ENCODE measurements at places on chromosomes 2 and 18.

- no peak overlapping the region for H3K27ac ChIP-seq
- no peaks in the 10 kb centered on the region for H3K4me1 ChIP-seq
- no peaks in the 10 kb centered on the region for H3K36me3 ChIP-seq
Observed at GRCh38 chr2:12616456-12617156, 100.1 kb upstream of the TRIB2 start.

DNA sequence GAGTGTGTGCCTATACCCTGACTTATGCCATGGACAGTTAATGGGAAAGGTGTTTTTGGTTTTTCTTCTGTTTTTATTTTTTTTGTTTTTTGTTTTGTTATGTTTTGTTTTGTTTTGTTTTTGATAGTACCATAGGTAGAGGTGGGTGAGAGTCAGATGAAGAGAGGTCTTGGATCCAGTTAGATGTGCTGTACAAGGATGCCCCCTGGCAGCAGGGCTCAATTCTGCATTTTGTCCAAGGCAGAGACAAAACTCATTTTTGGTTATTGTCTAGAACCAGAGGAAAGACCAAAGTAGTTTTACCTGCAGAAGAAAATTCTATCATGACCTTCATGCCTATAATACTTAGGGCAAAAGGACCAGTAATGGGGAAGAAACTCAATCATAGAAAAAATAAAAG, 48.5 kb downstream of the SLC5A7 start:
- no peak overlapping the region for H3K27ac ChIP-seq
- H3K4me3 ChIP-seq = no peak overlapping the region
- no peaks in the 10 kb centered on the region for H3K27me3 ChIP-seq
- no peaks in the 10 kb centered on the region for H3K36me3 ChIP-seq

- H3K4me3 ChIP-seq = no peak overlapping the region
- no peaks in the 10 kb centered on the region for H3K4me1 ChIP-seq
- H3K36me3 ChIP-seq = no peaks in the 10 kb centered on the region
- H3K27ac ChIP-seq = no peak overlapping the region
- DNase-seq = no peak
Observed at GRCh38 chr2:8926356-8926755, 77.1 kb downstream of the MBOAT2 start.

DNA sequence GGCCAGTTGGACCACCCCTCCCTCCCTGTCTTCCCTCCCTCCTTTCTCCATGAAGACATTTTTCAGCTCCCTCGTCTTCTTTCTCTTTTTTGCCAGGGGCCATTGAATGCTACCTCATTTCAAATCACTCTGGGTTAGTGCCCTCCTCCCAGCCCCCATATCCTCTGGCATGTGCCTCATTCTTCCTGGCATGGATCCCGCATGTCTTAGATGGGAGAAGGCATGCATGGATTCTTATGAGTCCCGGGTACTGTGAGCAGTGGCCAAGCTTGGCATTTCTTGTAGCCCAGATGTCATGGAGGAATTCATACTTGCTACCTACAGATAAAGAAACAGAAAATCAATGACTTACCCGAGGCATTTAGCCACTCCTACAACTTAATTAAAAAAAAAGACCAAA, 9.0 kb upstream of the HAAO start:
- H3K27ac ChIP-seq = no peak overlapping the region
- no peaks in the 10 kb centered on the region for H3K27me3 ChIP-seq
- H3K4me3 ChIP-seq = no peak overlapping the region
- DNase-seq = no peak
- H3K4me1 ChIP-seq = peaks cover 6% of the 10 kb centered on the region

DNA sequence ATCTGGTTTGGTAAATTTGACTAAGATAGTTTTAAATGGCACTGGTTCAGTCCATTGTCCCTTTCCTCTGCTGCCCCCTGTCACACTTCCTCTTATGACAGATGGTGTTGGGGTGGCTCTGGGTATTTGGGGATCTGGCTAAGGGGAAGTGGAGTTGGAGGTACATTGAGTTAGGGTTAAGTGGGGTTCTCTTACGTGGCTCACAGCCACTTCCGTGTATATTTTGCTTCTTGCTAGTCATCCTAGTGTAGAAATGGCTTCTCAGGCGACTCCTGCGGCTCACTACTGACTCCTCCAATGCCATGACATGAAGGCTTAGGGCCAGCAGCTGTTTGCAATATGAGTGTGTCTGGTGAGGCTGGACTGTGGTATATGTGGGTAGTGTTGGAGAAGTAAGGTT, 187.0 kb downstream of the HAUS1 start:
- H3K36me3 ChIP-seq = no peaks in the 10 kb centered on the region
- no peak overlapping the region for H3K27ac ChIP-seq
- no peaks in the 10 kb centered on the region for H3K4me1 ChIP-seq
- no peaks in the 10 kb centered on the region for H3K27me3 ChIP-seq

DNA sequence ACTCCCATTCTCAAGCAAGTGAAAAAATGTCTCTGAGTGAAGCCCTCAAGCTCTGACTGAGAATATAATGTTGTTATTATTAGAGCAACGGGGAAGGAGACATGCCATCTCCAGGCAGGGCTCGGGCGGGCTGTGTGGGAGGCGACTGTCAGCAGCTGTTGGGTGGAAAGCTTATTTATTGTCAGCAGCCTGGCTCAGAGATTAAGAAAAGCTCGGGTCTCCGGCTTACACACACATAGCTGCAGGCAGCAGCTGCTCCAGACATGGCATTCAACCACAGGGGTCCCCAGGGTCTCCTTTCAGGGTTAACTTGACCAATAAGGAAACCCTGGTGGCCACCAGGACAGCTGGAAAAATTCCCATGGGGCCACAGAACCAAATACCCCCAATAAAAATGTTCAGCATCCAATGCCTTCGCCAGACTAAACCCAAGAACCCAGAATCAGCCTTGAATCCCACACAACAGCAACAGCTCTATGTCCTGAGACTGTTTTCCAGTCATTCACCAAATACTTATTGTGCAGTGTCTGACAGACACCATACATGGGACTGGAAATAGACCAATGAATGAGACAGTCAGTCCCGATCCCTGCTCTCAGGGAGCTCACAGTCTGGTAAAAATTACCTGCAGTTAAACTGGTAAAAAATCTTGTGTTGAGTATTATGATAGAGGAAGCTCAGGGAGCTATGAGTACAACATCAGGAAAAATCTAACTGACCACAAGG, 70.5 kb upstream of the RTN4 start:
- peaks cover 15% of the 10 kb centered on the region for H3K4me1 ChIP-seq
- DNase-seq = no peak

DNA sequence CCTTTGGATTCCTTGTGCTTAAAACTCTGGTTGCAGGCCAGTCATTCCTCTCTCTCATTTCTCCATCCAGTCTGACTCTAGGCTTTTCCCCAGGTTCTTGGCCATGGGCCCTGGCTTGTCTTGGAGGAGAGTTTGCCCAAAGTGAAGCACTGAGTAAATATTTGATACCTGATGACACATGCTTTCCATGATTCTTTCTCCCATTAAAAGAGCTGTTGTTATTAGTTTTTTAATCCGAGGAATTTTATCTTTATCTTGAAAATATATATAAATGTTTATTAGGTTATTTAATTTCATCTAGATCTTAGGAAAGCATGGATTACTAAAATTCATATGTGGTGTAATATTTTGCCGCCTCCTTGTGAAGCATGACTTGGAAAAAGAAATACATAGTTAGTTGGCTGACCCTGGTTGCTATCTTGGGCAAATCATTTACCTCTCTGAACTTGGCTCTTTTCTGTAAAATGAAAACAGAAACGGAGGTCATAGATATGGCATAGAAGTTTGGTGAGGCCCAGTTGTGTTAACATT, 650.1 kb downstream of the SLC4A3 start:
- H3K27ac ChIP-seq = no peak overlapping the region
- no peaks in the 10 kb centered on the region for H3K27me3 ChIP-seq
- H3K4me3 ChIP-seq = no peak overlapping the region
- DNase-seq = no peak
- no peaks in the 10 kb centered on the region for H3K36me3 ChIP-seq

DNA sequence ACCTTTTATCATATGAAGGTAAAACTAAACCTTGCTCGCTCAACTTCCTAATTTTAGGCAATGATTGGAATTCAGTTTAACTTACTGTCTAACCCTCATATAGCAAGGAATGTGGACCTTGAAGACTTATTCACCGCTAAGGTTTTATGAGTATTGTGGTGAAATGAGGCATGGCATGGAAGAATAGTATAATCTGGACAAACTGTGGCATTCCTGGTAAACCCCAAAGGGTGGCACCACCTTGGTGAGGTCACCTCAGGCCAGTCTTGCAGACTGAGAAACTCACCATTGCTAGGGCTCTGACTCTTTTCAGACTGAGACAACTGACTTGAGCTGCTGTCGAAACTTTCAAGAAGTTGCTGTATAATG, 51.1 kb upstream of the EHBP1 start:
- H3K4me3 ChIP-seq = no peak overlapping the region
- no peak overlapping the region for H3K27ac ChIP-seq
- H3K27me3 ChIP-seq = no peaks in the 10 kb centered on the region
- H3K36me3 ChIP-seq = no peaks in the 10 kb centered on the region
- no peak for DNase-seq
- peaks cover 11% of the 10 kb centered on the region for H3K4me1 ChIP-seq

- no peaks in the 10 kb centered on the region for H3K4me1 ChIP-seq
- H3K27me3 ChIP-seq = no peaks in the 10 kb centered on the region
- no peak for DNase-seq
- no peak overlapping the region for H3K4me3 ChIP-seq
- H3K36me3 ChIP-seq = no peaks in the 10 kb centered on the region
- no peak overlapping the region for H3K27ac ChIP-seq
Observed at GRCh38 chr18:853471-853870, 41.4 kb upstream of the YES1 start.

DNA sequence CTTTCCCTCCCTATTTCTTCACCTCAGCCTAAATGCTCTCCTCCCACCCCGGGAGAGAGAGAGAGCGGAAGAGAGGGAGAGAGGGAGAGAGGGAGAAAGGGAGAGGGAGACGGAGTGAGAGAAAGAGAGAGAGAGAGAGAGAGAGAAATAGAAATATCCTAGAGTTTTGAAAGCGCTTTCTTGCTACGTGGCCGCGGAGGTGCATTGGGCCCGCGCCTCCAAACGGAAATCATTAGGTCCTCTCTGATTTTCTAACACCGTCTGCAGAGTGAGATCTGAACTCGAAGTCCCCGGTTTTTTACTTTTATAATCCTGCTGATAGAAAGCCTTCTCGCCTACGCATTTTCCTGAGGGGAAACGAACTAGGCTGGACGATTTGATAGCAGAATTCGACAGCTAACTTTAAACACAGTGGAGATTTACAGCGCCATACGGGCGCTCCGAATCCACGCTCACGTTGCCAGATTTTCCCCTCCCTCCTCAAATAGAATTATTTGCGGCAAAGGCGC, 903 bp upstream of the EVX2 start:
- no peaks in the 10 kb centered on the region for H3K4me1 ChIP-seq
- H3K4me3 ChIP-seq = no peak overlapping the region
- DNase-seq = no peak
- no peak overlapping the region for H3K27ac ChIP-seq

DNA sequence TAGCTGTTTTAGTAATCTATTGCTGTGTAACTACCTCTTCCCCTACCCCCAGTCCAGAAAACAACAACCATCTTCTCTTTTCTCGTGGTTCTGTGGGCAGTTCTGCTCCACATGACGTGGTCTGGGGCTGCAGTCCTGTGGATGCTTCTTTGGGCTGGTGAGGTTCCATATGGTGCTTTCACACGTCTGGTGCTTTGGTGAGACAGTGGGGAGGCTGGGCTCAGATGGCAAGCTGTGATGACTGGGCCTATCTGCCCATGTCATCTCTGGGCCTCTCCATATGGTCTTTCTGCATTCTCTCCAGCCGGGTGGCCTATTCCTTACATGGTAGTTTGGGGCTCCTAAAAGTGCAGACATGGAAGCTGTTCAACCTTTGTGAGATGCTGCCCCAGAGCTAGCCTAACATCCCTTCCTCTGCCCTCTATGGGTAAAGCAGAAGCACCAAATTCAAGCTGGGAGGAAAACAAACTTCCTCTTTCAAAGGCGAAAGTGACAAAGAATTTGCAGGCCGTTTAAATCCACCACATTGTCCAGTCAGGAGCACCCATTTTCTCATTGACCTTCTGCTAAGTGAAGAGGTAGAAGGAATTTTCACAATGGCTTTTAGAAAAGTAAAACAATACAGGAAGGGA, 68.3 kb upstream of the IL1R1 start:
- no peak overlapping the region for H3K27ac ChIP-seq
- H3K4me3 ChIP-seq = no peak overlapping the region
- H3K27me3 ChIP-seq = no peaks in the 10 kb centered on the region
- DNase-seq = no peak

- no peaks in the 10 kb centered on the region for H3K36me3 ChIP-seq
- H3K27ac ChIP-seq = no peak overlapping the region
- H3K27me3 ChIP-seq = no peaks in the 10 kb centered on the region
- no peak for DNase-seq
- no peaks in the 10 kb centered on the region for H3K4me1 ChIP-seq
Observed at GRCh38 chr2:55422876-55423665, 3.4 kb upstream of the CCDC88A start.

DNA sequence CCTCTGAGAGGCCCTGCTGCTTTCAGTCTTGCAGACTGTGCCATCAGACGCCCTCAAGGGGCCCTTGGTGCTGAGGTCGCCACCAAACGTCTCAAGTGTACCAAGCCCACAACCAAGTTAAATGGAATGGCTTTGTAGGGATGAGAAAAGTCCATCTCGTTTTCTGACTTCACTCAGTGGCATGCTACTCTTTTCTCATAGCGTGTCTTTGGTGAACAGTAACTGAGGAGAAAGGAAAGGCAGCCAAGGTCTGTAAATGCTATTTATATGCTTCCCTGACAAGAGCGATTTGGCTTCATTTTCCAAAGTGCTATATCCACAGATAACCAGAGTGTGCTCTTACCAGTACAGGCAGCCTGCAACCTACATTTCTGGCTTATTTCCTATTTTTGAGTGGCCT, 123.0 kb downstream of the MTX2 start:
- H3K4me1 ChIP-seq = no peaks in the 10 kb centered on the region
- H3K36me3 ChIP-seq = no peaks in the 10 kb centered on the region

- no peak overlapping the region for H3K4me3 ChIP-seq
- no peaks in the 10 kb centered on the region for H3K27me3 ChIP-seq
- H3K4me1 ChIP-seq = no peaks in the 10 kb centered on the region
- no peak for DNase-seq
- no peak overlapping the region for H3K27ac ChIP-seq
Observed at GRCh38 chr2:173982182-173982714, 17.1 kb upstream of the SP3 start.

DNA sequence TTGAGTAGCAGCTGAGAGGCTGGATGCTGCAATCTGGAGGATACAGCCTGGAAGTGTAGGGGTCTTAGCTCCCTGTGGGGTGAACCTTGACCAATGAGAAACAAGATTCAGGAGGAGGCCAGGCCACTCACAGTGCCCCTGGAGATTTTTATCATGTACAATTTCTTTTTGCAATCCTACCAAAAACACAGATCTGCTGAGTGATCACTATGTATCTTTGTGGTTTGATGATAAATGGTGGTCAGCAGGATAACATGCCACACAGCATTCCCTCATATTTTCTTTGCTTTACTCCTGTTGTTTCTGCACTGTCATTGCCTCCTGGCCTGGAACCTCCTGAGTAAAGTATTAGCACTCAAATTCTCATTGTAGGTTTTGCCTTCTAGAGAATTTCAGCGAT, 357.9 kb downstream of the THSD7B start:
- H3K4me3 ChIP-seq = no peak overlapping the region
- H3K27me3 ChIP-seq = no peaks in the 10 kb centered on the region
- no peak for DNase-seq
- H3K4me1 ChIP-seq = no peaks in the 10 kb centered on the region
- no peak overlapping the region for H3K27ac ChIP-seq
